Astrocyte of the hippocampus (primary cell): ENCODE measurements at places on chromosomes 12 and 14.

GRCh38 chr12:110247340-110248095, 33.5 kb upstream of the ATP2A2 start:
- DNase-seq: no peak

- DNase-seq: peak; percentile 72
Measured at GRCh38 chr12:62817556-62818271, 117.2 kb downstream of the PPM1H start.

GRCh38 chr12:121610239-121611149, 15.8 kb upstream of the ORAI1 start:
- peak; percentile 33 for DNase-seq

DNA sequence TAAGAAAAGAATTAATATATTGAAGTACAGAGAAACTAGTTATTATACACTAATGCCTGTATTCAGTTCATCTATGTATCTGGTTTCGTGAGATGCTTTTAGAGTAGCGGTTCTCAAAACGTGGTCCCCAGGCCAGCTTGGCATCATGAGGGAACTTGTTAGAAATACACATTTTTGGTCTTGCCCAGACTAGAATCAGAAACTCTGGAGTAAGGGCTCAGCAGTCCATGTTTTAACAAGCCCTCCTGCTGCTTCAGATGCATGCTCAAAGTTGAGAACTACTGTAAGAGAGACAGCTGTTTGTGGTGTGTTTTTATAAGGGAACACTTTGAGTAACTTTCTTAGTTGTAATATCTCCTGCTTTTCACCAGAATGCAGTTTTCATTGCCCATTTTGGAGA, 18.1 kb downstream of the GPATCH2L start:
- no peak for DNase-seq

DNA sequence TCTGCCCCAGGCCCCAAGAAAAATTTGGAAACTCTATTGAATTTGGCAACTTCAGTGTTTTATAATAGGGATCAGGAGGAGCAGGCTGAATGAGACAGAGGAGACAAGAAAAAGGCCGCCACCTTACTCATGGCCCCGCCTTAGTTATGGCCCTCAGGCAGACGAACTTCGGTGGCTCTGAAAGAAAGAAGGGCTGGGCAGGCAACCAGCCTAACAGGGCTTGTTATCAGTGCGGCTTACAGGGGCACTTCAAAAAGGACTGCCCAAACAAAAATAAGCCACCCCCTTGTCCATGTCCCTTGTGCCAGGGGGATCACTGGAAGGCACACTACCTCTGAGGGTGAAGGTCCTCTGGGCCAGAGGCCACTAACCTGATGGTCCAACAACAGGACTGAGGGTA, 146.3 kb upstream of the ATF7IP start:
- DNase-seq: no peak

DNA sequence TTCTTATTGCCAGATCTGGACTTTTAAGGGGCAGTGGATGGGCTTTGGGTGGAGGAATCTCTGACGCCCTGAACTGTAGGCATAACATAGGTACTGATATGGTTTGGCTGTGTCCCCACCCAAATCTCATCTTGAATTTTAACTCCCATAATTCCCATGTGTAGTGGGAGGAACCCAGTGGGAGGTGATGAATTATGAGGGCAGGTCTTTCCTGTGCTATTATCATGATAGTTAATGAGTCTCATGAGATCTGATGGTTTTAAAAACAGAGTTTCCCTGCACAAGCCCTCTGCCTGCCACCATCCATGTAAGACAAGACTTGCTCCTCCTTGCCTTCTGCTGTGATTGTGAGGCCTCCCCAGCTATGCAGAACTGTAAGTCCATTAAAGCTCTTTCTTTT, 160.0 kb upstream of the CRY1 start:
- DNase-seq: no peak

GRCh38 chr12:54606556-54606955, 18.1 kb upstream of the PPP1R1A start:
- DNase-seq: no peak

DNA sequence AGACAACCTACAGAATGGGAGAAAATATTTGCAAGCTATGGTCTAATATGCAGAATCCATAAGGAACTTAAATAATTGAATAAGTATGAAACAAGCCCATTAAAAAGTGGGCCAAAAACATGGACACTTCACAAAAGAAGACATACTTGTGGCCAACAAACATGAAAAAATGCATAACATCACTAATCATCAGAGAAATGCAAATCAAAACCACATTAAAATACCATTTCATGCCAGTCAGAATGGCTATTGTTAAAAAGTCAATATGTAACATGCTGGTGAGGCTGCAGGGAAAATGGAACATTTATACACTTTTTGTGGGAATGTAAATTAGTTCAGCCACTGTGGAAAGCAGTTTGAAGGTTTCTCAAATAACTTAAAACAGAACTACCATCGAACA, 945.4 kb upstream of the FLRT2 start:
- peak; percentile 70 for DNase-seq
